Cerebellar nuclear complex (tissue), 1 donor: ENCODE measurements at places on chromosomes 1 and 21.

GRCh38 chr1:151579436-151580225 is 32.2 kb upstream of the SNX27 start:
- no peak for DNase-seq

- DNase-seq: no peak
Observed at GRCh38 chr1:110067893-110068645, 2.4 kb downstream of the ALX3 start.

DNA sequence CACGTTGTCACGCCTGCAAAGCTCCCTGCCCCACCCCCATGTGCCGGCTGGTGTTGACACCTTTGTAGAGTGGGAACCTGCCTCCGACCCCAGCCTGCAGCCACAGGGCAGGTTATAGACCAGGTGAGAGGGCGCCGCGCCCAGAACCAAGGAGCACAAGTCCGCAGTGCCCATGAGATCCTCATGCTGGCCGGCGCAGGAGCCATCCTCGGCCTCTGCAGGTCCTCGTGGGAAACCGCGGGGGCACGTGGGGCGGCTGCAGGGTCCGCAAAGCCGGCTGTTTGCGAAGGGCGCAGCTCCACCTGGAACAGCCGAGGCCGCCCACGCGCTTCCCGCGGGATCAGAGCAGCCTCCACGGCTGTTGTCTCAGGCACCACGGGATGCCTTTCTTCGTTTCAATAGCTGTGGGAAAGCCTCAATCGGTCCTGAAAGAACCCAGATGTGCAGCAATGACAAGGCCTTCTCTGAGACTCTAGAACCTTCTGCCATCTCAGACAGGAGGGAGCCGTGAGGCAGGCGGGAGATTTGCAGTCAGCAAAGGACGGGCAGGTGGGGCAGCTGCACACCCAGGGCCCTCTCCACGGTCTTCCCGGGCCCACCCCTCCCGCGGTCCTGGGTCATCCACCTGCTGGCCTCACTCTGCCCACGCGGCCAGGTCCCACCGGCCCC is 29.9 kb downstream of the POFUT2 start:
- no peak for DNase-seq

DNA sequence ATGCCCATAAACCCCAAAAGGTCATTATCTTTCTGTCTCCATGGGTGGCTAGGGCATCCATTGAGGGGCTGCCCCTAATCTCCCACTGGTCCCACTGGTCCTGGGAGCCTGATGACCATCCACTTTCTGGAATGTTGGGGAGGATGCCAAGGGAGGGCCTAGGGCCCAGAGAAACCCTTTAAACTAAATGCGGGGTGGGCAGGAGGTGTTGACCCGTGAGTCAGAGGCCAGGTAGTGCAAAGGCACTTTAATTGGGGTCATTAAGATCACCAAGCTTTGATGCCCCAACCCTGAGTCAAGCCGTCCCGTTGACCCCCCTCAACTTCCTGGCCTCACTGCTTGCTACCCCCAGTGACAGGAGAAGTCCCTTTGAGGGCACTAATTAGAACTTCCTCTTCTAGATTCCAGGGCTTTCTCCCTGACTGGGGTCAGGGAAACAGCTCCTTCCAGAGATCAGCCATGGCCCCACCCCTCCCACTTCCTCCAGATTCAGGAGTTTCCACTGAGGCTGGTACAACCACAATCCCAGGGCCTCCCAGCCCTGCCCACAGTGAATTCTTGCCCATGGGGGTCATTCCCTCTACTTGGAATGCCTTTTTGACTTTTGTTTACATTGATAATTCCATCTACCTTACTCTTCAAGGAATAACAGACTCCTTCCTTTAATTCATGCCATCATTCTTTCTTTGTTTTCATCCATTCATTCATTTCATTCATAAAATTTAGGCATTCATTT is 15.5 kb upstream of the SERINC2 start:
- no peak for DNase-seq

DNA sequence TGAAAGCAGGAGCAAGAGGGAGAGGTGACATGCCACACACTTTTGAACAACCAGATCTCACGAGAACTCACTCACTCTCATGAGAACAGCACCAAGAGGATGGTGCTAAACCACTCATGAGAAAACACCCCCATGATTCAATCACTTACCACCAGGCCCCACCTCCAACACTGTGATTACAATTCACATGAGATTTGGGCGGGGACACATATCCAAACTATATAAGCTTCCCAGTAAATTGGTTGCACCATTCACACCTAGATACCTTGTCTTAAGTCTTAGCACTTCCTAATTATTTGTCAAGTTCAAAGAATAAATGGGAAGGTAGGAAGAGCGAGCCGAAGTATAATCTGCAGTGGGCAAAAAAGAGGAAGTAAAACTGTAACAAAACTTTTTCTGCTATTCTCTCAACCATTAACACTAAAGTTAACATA is 34.3 kb downstream of the AMY1C start:
- DNase-seq: no peak

DNA sequence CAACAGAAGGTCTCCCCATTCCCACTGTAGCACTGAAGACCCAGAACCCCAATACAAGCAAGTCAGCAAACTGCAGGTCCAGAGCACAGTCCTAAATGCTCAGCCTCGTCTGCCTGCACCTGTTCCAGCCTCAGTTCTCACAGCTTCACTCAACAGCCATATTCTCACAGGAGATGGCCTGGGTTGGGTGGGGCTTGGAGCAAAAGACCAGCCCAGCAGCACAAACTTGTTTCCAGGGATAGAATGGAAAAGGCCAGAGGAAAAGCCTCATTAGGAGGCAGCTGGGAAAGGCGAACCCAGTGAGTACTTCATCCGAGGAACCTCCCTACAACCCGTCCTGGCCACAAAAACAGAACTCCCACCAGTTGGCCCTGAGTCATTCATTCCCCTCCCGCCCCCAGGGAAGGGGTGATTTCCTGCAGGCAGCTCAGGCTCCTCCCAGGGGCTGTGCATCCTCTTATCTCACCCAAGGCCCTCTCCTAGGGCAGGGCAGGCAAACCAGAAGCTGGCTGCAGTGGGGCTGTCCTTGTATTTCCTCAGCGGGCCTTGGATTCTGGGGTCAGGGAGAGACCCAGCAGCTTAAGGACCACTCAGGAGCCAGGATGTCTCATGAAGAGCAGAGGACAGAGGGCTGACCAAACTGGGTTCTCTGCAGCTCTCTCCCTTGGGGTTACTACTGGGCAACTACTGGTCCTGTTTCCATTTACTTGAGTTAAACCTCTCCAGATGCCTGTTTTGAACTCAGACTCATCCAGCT is 7.4 kb upstream of the MPL start:
- DNase-seq: no peak

DNA sequence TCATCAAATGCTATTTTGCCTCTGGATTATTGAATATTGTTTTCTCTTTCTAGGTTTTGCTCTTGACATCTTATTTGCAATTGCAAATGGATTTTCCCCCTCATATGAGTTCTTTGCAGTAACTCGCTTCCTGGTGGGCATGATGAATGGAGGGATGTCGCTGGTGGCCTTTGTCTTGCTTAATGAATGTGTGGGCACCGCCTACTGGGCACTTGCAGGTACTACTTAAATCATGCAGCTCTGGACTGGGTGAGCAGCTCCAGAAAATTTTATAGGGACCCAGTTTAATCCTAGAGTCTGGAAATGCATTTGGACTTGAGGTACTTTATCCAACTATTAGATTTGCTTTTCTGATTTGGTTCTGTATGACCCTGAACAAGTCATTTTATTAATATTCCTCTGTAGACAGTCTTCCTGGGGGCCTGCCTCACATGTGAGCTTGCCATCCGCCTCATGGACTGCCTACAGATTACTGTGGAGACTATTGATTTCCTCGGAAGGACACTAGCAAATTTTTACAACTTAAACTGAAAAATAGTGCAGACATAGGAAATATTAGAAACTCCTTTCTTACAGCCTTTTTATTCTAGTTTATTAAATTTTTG is 44.5 kb downstream of the SLC22A15 start:
- no peak for DNase-seq

DNA sequence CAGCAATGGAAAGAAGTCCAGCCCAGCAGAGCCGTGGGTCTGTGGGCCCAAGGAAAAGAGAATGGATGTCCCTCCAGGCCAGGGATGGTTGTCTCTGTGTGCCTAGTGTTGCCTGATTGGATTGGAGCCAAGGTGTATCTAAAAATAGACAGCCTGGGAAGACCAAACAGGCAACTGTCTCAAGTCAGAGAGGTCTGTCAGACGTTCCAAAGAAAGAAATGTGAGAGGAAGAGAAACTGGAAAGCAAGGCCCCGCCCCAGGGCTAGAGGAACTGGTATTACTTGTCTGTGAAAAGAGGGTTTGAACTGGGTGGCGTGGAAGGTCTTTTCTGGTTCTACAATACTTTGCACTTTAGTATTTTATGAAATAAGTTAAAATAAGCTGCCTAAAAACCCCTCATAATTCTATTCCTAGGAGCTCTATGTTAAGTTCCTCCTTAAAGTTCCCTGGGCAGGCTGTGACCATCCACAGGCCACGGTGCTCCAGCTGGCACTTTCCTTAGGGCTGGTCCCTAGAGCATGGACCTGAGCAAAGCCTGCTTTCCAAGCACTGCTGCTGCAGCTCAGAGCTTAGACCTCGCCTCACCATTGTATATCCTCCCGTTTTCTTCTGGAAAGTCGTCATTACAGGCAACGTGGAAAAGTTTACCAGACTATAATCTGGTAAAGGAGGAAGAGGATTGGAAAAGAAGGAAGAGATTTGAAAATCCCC is 151.6 kb downstream of the DISC1 start:
- DNase-seq: no peak

DNA sequence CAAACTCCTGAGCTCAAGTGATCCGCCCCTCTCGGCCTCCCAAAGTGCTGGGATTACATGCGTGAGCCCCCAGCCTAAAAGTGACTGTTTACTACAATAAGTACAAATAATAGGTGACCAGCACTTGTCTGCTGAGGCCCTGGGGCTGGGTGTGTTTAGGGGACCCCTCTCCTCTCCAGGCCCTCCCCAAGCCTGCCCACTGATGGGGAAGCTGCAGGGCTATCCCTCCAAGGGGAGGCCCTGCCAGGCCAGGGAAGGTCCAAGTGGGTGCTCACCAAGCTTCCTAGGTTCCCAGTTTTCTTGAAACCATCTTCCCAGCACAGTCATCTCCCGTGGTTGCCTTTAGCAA is 60.7 kb downstream of the H3-3A start:
- DNase-seq: no peak

- no peak for DNase-seq
Observed at GRCh38 chr1:38613996-38614395, 245.6 kb downstream of the RRAGC start.

- no peak for DNase-seq
Observed at GRCh38 chr1:21932127-21932526, 5.0 kb downstream of the HSPG2 start.

GRCh38 chr1:73771396-73771795 is 426.6 kb downstream of the LRRIQ3 start:
- no peak for DNase-seq

GRCh38 chr1:205441318-205441633 is 14.6 kb downstream of the BLACAT1 start:
- no peak for DNase-seq

DNA sequence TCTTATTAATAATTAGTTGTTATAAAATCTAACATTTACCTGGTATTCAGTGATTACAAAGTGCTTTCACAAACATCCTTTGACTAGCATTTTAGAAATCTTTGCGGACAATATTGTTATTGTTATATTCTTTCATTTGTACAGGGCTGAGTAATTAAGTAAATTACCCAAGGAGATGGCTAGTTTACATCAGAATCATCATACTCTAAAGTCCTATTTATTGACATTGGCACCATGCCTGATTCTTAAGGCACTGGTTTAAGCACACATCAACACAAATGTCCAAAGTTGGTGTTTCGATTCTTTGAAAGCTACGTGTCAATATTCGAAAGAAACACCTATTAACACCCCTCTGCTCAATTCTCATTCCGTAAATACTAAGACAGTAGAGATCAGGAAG is 424.6 kb upstream of the CHRM3 start:
- no peak for DNase-seq

DNA sequence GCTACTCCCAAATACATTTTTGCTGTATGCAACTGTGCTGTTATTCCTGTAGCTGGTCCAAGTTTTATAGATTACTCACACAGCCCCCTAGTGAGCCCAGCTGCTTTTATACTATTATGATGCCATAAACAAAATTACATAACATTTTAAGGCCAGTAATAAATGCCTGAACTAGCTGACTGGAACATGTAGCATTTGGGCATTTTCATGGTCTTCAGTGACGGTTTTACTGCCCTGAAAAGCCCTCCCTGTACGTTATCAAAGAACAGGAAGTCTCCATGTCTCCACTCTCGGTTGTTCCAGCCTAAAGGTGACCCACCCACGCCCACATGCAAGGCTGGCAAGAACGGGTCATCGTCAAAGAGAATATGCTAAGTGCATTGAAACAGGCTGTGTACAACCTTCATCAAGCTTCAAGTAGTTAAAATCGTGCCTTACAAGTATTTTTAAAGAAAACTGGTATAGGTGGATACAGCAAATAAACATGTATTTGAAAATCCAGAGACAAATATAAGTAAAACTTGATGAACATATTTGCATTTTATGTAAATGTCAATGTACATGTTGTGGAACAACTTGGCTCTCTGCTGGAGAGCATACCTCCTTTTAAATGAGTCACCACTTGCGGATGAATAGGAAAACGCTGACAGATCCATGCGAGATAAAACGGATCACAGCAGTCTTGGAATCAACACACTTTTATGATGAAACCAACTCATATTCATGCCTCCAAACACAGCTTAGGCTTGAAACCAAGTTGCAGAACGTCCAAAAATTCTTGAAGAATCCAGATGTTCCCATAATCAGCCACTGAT is 520.5 kb downstream of the SMYD3 start:
- no peak for DNase-seq

DNA sequence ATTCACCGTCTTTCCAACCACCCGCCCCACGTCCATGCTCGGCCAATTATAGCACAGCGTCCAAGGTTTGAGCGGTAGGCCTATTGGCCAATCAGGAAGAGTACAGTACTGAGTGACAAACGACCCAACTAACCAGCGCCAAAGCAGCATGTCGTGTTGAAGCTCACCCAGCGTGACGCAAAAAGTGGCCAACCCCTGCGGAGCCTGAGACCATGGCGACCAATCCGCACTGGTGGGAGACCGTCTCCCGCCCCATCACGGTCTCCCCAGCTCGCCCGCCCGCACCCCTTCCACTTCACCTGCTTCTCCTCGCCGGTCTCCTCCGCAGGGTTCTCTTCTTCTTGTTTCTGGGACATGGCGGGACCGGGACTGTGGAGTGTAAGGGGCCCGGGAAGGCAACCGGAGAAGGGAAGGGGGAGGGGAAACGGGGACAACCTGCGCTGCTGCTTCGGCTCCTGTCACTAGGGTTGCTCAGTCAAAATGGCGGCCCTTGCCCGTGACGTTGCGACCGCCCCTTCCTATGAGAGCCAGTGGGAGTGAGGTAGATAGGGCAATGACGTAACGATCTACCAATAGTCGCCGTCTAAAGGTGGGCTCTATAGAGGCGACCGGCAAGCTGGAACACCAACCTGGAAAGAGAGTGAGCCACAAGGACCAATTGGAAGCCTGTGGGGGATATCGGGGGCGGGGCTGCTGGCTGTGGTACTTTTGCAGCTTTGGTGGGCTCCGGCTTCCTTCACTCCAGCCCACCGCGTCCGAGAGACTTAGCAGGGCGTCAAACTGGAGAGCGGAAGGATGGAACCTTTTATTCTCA is at the start of gene ENSA:
Gene ENSA, minus strand, starts transcription at position 498 of the 814 bp plus-strand sequence. Its CDS starts 142 bp downstream, at position 356.
- DNase-seq: peak; percentile 96

- DNase-seq: no peak
Observed at GRCh38 chr1:227903614-227904501, 43.9 kb downstream of the WNT9A start.

GRCh38 chr21:37452227-37452626 is 85.7 kb downstream of the DYRK1A start:
- no peak for DNase-seq

- no peak for DNase-seq
Observed at GRCh38 chr1:832136-832535, 91.6 kb upstream of the SAMD11 start.
